Stimulated activated effector memory CD8-positive, alpha-beta T cell treated with anti-CD3 and anti-CD28 coated beads, Interleukin-12 subunit alpha, Interleukin-12 subunit beta, amount 100 ng/mL, for 72 hours (primary cell): ENCODE measurements at places on chromosomes 12 and 14.
A peak's percentile ranks its signal among the peaks of the same experiment; 100 is the strongest.

GRCh38 chr12:27180906-27181505, 63.1 kb upstream of the STK38L start:
- no peak for DNase-seq

- peak; percentile 6 for DNase-seq
Measured at GRCh38 chr12:92987846-92988621, 58.9 kb upstream of the EEA1 start.

DNA sequence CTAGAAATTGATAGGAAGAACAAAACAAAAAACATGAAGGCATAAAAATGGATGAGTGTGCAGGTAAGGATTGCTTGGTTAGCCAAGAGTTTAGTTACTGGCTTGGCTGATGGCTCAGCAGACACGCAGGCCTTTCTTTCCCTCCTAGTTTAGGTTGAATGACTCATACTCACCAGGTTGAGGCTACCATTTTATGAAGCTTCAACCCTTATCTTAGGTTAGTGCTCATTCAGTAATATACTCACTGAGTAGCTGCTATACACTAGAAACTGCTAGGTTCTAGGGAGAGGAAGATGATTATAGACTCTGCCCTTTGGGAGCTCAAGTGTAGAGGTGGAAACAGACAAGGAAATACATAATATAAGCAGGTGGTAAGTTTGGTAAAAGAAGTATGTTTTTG, 6.0 kb downstream of the P3H3 start:
- DNase-seq = no peak

DNA sequence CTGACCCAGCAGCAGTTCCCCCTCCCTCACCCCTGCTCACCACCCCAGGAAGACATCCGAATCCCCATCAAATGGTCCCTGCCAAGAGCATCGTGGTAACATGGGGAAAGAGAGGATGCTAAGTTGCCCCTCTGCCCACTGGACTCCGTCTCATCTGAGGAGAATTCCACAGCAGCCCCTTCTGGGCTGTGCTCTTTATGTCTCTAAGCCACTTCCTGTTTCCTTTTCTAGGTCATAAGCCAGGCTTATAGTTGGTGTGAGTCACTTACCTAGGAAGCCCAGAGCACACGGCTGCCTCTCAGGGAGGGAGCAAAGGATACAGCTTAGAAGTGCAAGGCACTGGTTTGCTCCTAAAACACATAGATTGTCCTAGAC, 76.0 kb downstream of the VCPKMT start:
- DNase-seq = no peak

DNA sequence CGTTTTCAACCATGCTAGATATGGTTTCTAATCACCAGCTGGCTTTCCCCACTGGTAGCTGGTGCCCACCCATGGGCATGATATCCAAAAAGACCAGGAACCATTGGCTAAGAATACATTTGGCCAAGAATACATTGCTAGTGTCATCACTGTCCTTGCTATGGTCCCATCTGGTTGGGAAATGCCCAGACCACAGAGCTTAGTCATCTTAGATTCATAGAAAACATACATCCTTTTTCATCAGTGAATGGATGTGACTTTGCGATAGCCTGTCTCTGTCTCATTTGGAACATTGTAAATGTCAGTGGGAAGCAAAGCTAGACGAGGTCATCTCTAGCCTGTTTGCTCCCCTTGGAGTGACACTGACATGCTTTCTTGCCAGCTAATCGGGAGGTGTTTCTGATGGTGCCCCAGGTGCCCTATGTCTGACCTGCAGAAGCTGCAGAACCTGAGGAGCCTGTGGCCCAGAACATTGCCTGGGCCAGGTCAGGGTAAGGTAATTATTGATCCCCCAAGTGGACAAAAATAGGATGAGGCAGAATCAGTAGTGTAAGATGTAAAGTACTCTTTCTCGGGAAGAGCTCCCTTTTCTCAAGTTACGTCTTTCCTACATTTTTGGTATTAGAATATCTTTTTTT, 194.8 kb downstream of the SLC41A2 start:
- peak; percentile 55 for DNase-seq

DNA sequence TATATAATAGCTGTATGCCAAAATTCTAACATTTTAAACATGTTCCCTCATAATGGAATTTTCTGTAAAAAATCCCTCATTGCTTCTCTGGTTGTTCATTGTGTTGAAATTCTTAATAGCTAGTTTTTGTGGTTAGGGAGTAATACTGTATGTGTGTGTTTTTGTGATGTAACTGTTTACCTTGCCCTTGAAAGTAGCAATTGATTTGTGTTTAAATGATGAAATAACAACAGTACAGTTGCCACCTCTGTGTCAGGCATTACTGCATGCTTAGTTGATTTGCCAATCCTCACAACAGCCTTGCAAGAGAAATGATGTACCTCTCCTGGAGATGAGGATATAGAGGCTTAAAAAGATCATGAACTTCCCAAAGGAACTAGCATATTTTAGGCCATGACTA, 94.9 kb downstream of the DAAM1 start:
- no peak for DNase-seq

GRCh38 chr14:102917056-102917385, 5.4 kb upstream of the AMN start:
- DNase-seq = no peak

DNA sequence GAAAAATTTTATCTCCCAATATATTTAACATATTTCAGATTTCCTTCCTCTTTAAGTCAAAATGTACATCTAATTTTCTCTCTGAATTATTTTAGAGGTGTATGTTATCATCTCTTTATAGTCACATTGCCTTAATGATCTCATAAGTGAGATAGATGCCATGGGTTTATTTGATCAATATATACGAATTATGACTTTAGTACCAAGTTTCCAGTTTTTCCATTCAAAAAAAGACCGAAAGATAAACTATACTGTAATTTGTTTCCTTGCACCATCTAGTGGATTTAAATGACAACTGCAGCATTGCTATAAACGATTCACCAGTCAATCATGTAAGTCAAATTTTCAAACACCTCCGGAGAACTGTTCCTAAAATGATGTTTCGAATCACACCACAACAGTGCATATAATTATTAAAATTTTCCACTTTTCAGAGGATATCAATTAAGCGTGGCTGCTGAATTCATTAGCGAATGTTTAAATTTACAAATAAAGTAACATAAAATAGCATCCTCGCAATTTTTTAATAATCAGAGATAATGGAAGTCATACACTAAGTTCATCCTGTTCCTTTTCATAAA, 419 bp upstream of the ATXN7L3B start:
- DNase-seq = no peak

DNA sequence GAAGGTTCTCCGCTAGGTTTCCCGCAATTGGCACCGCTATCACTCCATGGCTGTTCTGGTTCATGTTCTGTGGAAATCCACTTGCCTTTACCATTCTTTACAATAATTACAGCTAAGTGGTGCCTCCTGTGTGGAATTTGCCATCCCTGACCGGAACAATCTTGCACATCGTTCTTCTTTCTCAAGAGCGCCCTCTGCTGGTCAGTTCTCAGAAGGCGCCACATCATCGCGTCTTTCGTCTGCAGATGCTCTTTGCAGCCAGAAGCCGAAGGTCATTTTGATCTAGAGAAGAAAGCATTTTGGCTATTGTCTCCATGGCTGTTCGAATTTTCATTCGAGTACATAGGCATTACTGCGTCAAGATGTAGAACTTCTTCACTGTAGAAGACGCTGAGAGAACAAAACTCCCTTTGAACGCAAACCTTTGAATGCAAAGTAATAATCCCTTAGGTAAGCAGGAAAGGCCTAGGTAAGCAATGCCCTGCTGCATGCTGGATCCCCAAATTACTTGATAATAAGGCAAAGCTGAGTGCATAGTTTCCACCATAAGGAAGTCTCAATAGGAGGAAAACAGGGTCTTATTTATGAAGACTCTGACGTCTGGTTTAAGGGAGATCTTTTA, 10.1 kb upstream of the RTRAF start:
- peak; percentile 85 for DNase-seq

DNA sequence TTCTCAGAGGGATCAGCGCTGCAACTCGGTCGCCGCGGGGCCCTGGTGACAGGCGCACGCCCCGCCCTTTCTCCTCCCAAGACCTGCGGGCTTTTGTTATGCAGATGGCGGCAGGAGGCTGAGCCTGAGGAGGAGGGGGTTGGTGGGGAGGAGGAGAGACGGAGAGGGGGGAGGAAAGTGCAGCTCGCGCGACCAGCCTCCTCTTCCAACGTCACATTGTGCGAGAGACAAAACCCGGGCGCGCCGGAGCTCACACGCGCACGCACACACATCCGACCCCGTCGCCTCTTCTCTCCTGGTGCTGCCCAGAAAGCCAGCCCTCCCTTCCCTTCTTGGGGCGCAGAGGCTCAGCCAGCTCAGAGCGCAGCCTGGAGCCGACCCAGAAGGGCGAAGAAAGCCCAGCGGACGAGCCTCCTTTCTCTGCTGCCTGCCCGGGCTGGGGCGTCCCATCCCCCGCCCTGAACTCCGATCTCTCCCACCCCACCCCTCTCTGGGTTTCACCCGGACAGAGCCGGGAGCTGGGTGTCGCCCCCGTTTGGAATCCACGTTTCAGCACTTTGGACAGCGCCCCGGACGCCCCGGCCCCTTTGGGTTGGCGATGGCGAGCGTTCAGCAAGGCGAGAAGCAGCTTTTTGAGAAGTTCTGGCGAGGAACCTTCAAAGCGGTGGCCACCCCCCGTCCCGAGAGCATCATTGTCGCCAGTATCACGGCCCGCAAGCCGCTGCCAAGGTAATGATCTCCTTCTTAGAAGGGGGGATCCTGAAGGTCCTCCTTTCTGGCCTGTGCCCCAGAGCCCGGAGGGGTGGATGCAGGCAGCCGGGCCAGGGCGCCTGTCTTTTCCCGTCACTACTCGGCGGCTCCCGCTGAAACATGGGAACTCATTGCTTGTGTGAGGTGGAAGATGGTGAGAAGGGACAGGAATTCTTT, at the start of gene SRRM4:
Gene SRRM4, plus strand, starts transcription at position 257 of the 927 bp plus-strand sequence. Its CDS starts 342 bp downstream, at position 599.
- DNase-seq = no peak

GRCh38 chr12:80837342-80837978, 100.3 kb downstream of the LIN7A start:
- DNase-seq = no peak

- DNase-seq = no peak
Measured at GRCh38 chr14:74347795-74348100, 523 bp upstream of the VRTN start.

- no peak for DNase-seq
Measured at GRCh38 chr12:13790317-13790716, 191.1 kb downstream of the GRIN2B start.

GRCh38 chr12:80195074-80195726, 95.9 kb downstream of the OTOGL start:
- no peak for DNase-seq

DNA sequence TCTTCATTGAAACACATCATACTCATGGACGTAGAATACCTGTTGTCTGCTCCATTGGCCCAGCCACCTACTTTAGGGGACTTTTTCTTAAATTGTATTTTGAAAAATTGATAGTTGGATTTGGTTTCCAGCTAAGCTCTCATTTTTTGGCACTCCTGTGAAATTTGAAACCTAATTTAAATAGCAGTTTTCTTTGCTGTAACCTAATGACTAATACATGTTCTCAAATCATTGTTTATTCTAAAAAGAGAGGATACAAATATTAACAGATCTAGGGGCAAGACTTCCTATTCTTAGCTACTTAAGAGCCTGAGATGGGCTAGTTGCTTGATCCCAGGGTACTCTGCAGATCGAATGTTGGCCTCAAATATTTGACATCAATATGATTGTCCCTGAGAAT, 78.9 kb downstream of the PLEKHA5 start:
- DNase-seq = no peak

GRCh38 chr14:72111911-72112310, 179.7 kb downstream of the RGS6 start:
- DNase-seq = no peak

DNA sequence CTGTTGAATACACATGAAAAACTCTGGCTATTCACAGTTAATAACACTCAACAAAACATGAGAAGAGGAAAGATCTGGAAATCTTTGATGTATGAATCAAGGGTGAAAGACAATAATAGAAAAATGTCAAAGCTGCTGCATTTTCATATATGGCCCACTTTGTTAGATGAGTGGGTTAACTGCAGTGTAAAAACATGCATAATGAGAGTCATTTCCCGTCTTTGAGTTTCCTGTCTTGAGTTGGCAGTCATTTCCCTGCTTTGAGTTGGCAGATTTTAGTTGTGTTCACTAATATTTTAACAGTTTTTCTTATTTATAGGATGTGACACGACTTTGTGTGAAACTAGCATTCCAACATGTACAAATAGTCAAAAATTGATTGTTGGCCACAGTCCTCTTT, 87.9 kb upstream of the PTPRQ start:
- DNase-seq = no peak

GRCh38 chr12:132209619-132210222, 65.5 kb downstream of the NOC4L start:
- no peak for DNase-seq

GRCh38 chr14:99481745-99482099, 513 bp downstream of the CCNK start:
- DNase-seq = no peak

GRCh38 chr12:70443062-70443673, 77.1 kb downstream of the KCNMB4 start:
- no peak for DNase-seq

GRCh38 chr12:98618952-98619351, 25.5 kb downstream of the SLC25A3 start:
- DNase-seq = no peak

DNA sequence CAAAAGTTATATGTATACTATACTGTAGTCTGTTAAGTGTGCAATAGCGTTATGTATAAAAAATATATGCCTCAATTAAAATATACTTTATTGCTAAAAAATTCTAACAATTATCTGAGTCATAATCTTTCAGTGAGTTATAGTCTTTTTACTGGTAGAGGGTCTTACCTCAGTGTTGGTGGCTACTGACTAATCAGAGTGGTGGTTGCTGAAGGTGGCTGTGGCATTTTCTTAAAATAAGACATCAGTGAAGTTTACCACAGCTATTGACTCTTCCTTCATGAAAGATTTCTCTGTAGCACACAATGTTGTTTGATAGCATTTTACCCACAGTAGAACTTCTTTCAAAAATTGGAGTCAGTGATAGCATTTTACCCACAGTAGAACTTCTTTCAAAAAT, 23.4 kb downstream of the POLR3B start:
- DNase-seq = no peak

- DNase-seq = no peak
Measured at GRCh38 chr12:121722511-121722910, 10.0 kb downstream of the TMEM120B start.

GRCh38 chr14:49892301-49892635, 614 bp upstream of the ARF6 start:
- DNase-seq = no peak
